NCI-H2081 treated with DMSO at 0.1 percent for 48 hours (cell line): ENCODE measurements at places on chromosomes 13 and 19.

DNA sequence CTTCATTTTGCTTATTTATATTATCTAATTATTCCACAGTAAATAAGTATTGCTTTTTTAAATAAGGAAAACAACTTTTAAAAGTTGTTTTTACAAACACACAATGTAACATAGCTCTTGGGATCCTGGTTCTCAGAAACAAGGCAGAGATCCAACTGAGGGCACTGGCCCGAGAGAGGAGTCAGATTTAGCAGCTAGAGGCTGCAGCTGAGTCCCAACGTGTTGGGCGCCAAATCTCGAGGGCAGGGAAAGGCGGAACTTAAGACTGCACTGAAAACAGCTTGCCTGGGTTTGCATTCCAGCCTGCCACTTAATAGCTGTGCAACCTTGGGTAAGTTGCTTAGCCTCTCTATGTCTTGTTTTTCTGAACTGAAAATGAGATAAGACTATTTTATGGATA, 16.4 kb upstream of the WASF3 start:
- no peak for DNase-seq

- DNase-seq: no peak
Measured at GRCh38 chr19:45591004-45591637, 6.5 kb upstream of the OPA3 start.

- DNase-seq: no peak
Measured at GRCh38 chr19:49595819-49596404, 4.9 kb downstream of the PRR12 start.

- no peak for DNase-seq
Measured at GRCh38 chr13:44237881-44238421, 135.7 kb upstream of the SERP2 start.

DNA sequence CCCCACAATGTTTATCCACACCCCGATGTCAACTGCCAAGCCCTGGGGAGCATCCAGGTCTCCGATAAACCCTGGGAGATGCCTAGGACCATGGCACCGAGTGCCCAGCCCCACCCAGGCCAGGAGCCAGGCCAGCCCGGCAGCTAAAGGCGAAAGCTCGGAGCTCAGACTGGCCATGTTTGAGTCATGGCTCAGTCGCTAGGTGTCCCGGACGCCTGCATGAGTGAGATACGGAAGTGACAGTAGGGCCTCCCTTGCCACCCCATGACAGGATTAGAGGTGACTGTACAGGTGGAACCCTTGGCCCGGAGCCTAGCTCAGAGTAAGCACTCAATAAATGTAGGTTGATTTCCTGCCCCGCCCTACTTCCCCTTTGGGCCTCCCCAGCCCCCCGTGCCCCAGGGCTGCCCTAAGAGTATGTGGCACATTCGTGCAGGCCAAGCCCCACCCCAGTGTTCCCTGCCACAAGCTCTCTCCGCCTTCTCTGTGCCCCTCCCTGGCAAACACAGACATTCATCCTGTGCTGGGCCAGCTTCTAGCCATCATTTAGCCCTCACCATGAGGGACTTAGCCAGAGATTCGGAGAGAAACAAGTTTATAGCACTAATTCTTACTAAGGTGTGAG, 5.8 kb upstream of the TPM4 start:
- DNase-seq: no peak

DNA sequence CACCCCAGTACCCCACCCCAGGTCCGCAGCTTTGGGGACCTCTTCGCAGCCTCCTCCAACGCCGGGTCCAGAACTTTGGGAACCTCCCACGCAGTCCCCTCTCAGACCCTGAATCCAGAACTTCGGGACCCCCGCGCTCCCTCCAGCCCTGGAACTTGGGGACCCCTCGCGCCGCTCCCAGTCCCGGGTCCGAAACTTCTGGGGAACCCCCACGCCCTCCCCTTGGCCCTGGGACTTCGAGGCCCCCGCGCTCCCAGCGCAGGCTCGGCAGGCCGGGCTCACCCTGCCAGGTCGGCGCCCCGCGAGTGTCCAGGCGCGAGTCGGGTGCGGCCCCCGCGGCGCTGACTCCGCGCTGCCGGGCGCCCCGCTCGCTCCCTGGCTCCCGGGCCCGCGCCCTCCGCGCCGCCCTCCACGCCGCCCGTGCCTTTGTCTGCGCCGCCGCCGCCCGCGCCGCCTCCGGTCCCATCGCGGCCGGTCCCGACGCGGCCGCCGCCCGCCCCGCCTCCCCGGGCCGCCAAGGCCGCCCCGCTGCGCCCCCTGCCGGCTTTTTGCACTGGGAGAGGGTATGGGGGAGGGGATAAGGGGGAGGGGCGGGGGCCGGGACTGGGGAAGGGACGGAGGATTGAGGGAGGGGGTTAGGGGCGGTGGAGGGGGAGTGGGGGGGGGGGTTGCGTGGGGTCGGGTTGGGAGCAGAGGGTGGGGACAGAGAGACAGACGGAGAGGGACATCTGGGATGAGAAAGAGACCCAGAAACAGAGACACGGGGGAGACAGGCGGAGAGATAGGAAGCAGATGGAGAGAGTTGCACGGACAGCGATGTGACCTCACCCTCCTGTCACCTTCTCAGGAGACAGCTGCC, at the start of gene HOMER3:
HOMER3 (minus strand) TSS at position 449 of the 859 bp plus-strand sequence. CDS start 2,235 bp downstream, outside the sequence.
- DNase-seq: no peak
